ENCODE measurements at places on chromosomes 1 and 21. TPM values are rescaled to one million over a fixed set of nuclear protein-coding genes. Genes with fewer than 3 reads are reported as not detected.

BMP8A gene
- not detected for total RNA-seq

LCE1A gene
- not detected for total RNA-seq

CADM3 gene
- 0.26 TPM for total RNA-seq

RIMKLA gene
- 0.99 TPM for total RNA-seq

SDHB gene
- total RNA-seq = 59.4 TPM

RIPK4 gene
- total RNA-seq = 18.1 TPM

KCNQ4 gene
- 4.0 TPM for total RNA-seq

ACOT11 gene
- total RNA-seq = 6.3 TPM

RAB3B gene
- total RNA-seq = 2.9 TPM

TEDDM1 gene
- total RNA-seq = not detected

WNT4 gene
- total RNA-seq = 0.52 TPM

PROK1 gene
- total RNA-seq = 4.9 TPM

AHCTF1 gene
- total RNA-seq = 18.7 TPM

RHD gene
- not detected for total RNA-seq

C1orf210 gene
- 11.7 TPM for total RNA-seq

SLC9C2 gene
- total RNA-seq = not detected

MIXL1 gene
- not detected for total RNA-seq

RHEX gene
- total RNA-seq = not detected

TNFRSF4 gene
- total RNA-seq = 2.6 TPM

LAPTM5 gene
- total RNA-seq = 6.3 TPM

FNDC10 gene
- total RNA-seq = 2.3 TPM

TMCO1 gene
- total RNA-seq = 39.2 TPM

FCRL2 gene
- total RNA-seq = not detected

AVPR1B gene
- not detected for total RNA-seq

C8A gene
- total RNA-seq = not detected

CFAP74 gene
- total RNA-seq = under 0.01 TPM

HSD11B1 gene
- 0.66 TPM for total RNA-seq

HEYL gene
- total RNA-seq = 33.6 TPM

All from body of pancreas (tissue), 4 donors.